ENCODE measurements at places on chromosomes 5 and 9.

DNA sequence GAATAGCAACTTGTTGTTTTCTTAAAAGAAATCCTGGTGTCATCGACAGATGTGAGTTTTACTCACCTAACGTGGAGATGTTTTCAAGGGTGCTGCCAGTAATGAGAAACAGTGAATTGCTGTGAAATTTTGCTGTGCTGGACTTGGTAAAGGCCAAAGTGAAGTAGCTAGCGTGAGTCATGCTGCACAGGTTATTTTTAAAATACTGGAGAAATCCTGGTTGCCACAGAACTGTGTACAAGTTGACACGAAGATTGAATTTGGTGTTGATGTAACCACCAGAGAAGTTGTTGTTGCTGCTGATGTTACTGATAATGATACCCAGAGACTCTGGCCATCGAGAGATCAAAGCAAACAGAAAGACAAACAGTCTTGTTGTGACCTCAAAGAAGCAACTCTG, 187.9 kb upstream of the NFIL3 start:
- DNase-seq: no peak

DNA sequence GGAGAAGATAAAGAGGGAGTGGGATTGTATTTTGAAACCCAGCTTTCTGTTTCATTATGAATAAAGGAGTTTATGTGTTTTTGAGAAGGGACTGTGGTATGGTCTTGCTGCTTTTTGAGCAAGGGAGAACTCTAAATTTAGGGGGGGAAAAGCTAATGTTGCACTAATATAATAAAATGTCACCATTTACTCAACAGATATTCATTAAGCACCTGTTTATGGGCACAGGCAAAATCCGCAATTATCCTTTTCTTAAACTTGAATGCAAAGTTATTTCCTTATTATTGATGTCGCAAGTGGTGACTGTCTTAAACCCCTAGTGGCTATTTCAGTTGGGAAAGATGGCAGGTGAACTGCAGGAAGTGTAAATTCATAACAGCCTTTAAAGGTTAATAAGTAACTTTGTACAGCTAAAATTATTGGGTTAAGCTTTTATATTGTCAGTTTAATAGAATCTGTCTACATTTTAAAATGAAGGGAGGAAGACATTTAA, 1.5 kb downstream of the CDC42SE2 start:
- peak; percentile 19 for DNase-seq

DNA sequence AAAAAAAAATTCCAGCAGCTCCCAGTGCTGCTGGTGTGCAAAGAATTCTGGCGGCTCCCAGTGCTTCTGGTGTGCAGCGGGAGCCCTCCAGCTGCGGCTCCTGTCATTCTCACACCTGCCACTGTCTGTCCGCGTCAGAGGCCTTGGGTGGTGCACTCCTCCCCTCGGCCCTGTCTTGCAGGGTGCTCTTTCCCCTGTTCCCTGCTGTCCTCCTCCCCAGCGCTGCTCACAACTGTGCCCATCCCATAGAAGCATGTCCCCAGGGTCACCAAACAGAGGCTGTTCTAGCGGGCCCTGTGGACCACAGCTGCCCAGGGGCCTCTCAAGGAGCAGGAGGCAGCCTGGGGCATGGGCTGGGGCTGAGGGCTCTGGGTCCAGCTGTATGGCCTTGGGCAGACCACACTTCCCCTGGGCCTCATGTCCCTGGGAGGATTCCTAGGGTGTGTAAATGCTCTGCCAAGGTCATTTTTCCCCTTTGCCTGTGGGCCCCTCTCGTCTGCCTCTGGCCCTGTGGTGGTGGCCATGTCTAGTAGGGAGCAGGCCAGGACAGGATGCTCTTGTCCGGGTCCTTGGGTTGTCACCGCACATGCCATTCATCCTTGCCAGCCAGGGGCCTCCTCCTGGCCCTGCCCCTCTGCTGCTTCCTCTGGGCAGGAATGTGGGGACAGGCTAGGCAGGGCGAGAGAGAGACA, 68.2 kb downstream of the PHF2 start:
- no peak for DNase-seq

DNA sequence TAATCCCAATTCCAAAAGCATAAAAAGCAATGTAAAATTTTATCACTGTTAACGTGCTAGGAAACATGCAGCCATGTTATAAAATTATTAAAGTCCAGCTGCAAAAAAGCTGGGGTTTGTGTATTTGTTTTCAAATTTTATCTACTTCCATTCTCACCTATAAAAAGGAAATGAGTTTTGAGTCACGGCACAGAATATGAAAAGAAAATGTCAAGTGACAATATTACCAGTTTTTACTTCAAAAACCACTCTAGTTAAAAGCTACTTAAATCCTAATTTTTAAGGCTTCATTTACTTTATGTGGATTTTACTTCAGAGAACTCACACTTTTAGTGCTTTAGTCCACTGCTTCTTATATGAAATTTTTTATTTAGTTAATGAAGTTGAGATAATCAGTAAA, 72.7 kb upstream of the IFNE start:
- DNase-seq: no peak

GRCh38 chr5:89308606-89309040, 425.6 kb upstream of the MEF2C start:
- no peak for DNase-seq

DNA sequence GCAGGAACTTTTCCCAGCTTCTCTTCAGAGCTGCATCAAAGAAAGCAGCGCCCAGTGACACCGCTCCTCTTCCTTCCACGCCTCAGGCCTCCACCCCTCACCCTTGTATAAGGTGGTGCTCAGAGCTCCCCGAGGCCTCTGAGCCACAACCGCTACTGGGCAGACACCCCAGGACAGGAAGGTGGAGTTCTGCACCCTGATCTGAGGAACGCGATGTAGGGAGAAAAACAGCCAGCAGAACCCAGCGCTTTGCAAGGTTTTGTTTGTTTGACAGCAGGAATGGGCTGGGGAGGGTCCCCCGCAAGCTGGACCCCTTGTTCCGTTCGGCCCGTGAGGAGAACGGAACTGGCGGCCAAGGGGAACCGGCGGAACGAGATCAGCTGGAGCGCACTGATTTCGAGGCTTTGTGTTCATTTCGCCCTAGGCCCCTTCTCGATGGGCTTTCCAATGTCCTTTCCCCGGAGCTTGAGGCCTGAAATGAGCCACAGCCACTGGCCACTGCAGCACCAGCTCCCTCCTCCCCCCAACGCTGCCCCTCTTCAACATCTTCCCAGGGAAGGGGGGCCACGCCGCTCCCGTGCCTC, 4.1 kb downstream of the EDF1 start:
- DNase-seq: no peak

GRCh38 chr9:117958726-117959125, 254.5 kb downstream of the TLR4 start:
- no peak for DNase-seq

DNA sequence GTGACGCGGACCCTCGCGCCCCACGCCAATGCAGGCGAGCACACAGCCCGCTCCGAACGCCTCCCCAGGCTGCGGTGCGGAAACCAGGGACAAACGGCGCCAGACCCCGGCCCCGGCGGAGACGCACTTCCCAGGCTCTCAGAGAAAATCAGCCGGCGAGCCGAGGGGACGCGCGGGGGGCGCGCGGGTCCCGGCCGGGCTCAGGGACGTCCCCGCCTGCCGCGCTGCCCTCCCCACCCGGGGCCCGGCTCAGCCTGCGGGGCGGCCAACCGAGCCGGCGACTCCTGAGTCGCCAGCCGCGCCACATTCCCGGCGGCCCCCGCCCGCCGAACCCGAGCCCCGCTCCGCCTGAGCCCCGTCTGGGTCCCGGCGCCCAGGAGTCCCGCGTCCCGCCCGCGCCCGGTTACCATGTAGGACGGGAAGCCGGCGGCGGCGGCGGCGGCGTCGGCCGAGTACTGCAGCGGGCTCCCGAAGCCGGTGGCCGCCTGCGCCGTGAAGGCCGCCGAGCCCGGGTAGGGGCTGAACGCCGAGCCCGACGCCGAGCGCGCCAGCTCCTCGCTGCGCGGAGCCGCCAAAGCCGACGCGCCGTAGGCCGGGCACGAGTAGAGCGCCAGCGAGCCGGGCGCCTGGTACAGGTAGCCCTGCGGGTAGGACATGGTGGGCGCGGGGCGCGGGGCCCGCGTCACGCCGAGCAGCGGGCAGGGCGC, 566 bp downstream of the IRX2 start:
- DNase-seq: no peak

DNA sequence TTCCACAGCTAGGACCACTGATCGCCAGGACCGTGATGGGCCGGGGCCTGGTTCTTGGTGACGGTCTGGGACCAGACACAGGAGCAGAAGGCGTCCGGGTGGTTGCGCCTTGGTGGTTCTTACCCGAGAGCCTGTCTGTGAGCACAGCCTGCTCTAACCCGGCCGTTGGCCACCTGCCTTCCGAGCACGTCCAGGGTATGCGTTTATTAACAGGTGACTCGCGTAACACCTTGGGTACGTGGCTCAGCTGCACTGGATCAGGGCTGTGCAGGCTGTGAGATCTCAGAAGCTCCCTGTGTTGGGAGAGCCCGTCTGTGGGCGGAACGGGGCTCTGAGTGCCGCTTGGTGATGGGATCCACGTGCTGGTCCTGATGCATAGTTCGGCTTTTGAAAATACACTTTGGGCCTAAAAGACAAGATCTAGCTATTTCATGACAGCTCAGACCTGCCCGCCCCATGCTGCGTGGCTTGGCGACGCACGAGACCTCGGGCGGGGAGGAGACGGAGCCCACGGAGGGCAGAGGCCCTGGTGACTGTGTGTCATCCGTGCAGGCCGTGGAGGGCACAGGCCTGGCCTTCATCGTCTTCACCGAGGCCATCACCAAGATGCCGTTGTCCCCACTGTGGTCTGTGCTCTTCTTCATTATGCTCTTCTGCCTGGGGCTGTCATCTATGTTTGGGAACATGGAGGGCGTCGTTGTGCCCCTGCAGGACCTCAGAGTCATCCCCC, 6.7 kb upstream of the SLC6A18 start:
- no peak for DNase-seq

DNA sequence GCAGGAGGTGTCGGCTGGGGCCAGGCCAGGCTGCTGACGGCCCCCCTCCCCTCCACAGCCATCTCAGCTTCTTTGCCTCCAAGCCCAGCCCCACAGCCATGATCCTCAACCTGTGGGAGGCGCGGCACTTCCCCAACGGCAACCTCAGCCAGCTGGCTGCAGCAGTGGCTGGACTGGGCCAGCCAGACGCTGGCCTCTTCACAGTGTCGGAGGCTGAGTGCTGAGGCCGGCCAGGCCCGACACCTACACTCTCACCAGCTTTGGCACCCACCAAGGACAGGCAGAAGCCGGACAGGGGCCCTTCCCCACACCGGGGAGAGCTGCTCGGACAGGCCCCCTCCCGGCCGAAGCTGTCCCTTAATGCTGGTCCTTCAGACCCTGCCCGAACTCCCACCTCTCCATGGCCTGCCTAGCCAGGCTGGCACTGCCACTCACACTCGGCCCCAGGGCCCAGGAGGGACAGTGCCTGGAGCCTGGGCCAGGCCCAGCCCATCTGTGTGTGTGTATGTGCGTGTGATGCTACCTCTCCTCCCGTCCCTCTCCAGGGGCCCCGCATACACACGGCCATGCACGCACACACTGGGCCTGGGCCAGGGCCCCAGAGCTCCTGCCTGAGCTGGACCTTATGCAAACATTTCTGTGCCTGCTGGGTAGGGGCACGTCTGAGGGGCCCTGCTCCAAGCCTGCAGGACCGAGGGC, 19.3 kb downstream of the HK3 start:
- no peak for DNase-seq

DNA sequence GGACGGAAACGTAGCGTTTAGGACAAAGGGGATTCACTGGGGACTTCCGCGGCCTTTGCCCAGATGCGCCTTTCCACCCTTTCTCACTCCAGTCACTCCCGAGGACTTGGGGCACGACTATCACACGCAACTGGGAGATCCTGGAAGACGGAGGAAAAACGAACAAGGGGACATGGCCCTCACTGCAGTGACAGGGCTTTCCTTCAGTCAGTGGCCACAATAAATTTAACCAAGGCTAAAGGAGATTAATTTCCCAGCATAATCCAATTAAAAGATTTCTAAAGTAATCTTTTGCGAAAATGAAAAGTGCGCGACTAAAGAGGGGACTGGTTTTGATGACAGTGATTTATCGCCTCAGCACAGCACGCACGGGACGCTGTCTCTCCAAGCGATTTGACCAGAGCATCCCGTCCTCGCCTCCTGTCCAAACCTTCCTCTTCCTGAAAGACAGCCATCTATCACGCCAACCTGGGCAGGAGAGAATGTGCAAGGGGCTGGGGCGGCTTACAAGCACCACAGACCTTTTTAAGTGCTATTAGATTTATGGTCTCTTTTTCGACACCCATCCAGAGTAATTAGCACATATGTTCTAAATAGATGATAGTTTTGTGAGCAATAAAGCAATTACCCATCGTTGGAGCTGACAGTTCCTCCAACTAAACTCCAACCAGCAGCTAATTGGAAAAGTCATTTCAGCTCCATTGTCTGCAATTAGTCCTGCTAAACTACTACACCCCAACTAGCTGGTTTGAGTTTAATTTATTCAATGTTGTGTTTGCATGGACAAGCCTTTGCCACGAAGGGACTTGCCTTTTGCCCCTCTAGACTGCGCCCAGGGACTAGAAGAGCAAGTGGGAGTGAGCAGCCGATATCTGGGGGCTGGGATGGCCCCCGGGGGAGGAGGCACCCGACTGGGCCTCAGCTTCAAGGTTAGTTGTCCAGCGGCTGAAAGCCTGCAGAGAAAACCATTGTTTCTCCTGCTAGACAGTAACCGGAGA, 7.4 kb downstream of the NR2F1-AS1 start:
- DNase-seq: no peak

GRCh38 chr9:79116709-79117108, 455.1 kb upstream of the TLE4 start:
- no peak for DNase-seq

DNA sequence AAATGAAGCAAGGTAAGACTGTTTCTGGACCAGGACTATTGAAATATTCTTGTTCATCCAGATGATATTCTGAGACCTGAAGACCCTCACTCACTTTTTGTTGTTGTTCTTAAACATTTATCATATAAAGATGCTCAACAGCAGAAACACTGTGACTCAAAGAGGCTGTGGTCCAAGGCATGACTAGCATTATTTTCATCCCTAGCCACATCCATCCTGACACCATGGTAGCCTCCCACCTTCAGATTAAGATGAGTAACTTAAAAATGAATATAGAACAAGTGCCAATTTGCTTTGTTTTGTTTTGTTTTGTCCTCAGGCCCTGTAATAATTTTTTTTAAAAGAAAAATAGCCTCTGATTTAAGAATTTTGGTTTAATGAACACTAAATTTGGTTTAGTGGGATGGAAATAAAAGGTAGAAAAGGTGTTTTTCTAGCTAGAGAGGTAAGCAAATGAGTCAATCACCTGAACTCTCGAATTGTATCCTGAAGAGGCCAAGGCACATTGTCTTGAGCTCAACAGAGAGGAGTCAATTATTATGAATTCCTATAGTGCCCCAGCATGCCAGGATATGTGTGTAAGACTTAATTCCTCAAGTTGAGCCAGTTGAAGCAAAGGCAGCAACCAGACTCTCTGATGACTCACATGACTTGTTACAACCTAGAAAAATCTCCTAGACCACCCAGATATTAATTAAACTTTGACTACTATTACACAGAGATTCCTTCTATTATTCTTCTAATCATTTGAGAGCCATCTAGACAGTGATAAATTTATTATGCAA, 380.1 kb upstream of the TUSC1 start:
- DNase-seq: no peak
